ENCODE measurements at places on chromosomes 7 and 10.

GRCh38 chr7:151999424-152000090 lies 25.9 kb upstream of the GALNT11 start:
- DNase-seq: no peak

DNA sequence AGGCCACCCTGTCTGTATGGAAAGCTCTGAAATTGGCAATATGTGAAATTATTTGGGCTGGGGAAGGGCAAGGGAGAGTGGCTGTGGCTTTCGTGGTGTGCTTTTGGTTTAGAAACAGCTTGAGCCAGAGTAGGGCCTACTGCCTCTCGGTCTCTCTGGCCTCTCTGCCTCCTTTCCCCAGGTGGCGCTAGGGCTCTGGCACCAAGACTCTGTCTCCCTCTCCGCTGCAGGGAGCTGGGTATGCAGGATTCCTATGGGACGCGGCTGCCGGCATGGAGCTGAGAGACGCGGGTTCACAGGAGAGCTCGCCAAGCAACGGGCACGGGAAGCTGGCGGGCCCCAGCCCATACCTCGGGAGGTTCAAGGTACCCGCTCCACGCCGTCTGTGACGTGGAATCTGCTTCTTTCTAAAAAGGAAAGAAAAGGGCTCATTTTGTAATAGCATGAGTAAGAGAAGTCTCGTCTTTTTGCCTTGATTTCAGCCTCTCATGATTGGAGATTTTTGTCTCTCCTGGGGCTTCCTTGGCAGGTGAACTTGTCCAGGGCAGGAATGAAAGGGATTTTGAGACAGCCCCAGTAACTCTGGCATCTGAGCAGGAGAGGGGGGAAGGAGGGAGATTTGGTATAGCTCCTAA lies 105.1 kb upstream of the ANLN start:
- DNase-seq: no peak

DNA sequence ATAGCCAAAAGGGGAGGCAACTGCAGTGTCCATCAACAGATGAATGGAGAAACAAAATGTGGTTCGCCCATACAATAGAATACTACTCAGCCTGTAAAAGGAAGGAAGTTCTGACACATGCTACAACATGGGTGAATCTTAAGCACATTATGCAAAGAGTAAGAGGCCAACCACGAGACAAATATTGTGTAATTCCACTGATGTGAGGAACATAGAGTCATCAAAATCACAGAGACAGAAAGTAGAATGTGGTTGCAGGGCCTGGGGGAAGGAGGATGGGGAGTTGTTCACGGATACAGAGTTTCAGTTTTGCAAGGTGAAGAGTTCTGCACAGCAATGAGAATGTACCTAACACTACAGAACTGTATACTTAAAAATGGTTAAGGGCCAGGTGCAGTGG lies 13.7 kb upstream of the C10orf71 start:
- DNase-seq: no peak

- no peak for DNase-seq
These were observed 36.3 kb upstream of the GOLGA7B start for GRCh38 chr10:97813311-97813710.

- no peak for DNase-seq
These were observed at the start of gene ZP3 for GRCh38 chr7:76424413-76425111. ZP3 (plus strand) TSS chr7:76424950; CDS start chr7:76424965, 15 bp downstream.

- DNase-seq: no peak
These were observed 27.4 kb upstream of the ZNF438 start for GRCh38 chr10:31058795-31059703.

- no peak for DNase-seq
These were observed 21.4 kb downstream of the DPCD start for GRCh38 chr10:101609481-101609880.

- DNase-seq: no peak
These were observed 13.0 kb upstream of the HTR5A start for GRCh38 chr7:155057076-155057475.

- no peak for DNase-seq
These were observed 64.0 kb downstream of the NRF1 start for GRCh38 chr7:129675521-129675920.

DNA sequence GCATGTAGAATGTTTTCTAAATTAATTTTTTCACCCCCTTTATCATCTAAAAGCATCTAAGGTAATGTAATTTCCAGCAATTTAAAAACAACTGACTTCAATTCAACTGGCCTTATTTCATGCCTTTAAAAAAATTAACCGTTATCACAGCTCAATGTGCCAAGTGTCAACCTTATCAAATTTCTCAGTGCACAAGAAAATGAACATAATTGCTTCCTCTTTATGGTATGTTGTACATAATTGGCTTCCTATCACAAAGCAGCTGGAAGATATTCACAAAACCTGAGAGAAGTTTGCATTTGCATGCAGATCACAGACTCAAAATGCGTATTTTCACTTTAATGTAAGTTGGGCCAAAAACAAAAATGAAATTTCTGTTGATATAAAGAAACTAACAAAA lies 966.4 kb downstream of the GRM8 start:
- DNase-seq: peak; percentile 40

GRCh38 chr7:86437951-86438450 lies 205.7 kb upstream of the GRM3 start:
- no peak for DNase-seq

GRCh38 chr7:131502810-131503508 lies 53.5 kb downstream of the PODXL start:
- DNase-seq: no peak

DNA sequence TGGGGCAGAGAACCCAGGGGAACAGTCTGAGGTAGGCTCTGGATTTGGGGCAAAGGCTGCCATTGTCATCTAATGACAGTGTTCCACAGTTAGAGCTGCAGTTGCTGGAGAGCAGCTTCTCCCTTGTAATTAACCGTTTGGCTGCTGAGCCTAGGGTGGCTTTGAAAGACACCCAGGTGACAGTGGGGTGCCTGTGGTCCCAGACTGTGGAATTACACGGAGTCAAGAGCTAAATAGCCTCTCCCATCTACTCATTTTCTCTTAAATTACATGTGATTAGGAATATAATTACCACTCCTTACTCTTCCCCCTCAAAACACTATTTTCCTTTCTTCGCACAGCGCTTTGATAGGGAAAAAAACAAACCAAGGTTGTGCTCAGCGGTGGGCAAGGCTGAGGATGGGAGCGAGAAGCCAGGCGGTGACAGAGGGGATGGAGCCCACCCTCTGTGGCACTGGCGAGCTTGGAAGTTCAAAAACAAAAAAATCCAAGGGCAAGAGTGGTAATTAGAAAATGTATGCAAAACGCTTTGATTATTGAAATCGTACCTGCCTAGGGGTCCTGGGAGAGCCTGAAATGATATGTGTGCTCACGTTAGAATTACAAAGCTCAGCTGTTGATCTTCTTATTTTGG lies 44.1 kb downstream of the BAMBI start:
- peak; percentile 63 for DNase-seq

DNA sequence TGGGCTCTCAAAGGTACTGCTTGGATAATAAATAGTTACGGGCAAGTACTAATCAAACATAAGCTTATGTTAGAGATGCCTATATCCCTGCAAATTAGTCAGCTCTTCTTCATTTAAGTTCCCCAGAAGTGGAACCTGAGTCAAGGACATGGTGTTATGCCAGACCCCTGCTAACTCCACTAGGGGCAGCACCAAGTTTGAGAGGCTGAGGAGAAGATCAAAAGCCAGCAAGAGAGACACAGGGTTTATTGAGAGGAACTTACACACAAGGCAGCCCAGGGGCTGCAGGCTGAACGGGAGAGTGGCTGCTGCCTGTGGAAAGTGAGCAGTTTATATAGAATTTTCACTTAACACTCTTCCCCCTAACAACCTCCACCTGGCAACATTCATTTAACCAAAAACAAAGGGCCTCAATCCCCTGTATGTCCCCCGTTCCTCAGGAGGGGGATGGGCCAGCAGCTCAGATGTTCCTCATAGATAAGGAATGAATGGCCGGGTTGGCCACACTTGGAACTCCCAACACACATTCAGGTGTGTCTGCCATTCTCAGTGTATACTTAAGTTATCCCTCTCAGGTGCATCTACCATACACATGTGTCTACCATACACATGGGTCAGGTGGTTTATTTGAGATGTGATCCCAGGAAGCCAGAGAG lies 62.6 kb upstream of the GHITM start:
- no peak for DNase-seq

DNA sequence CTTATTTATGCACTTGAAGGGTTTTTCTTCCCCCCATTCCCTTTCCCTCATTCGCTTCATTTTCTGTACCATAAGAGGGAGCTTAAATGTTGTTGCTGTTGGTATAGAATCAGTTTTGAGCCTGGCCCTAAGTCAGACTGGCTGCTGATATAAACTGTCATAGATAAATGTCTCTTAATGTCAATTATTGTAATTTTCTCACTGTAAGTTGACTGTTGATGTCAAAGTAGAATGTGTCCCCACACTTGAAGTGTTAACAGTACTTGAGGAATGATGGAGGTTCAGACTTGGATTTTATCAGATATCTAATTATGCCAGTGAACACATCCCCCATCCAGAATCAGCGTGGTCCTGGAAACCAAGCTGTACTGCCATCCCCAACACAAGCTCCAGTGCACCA lies 87.8 kb downstream of the PRR15 start:
- no peak for DNase-seq

DNA sequence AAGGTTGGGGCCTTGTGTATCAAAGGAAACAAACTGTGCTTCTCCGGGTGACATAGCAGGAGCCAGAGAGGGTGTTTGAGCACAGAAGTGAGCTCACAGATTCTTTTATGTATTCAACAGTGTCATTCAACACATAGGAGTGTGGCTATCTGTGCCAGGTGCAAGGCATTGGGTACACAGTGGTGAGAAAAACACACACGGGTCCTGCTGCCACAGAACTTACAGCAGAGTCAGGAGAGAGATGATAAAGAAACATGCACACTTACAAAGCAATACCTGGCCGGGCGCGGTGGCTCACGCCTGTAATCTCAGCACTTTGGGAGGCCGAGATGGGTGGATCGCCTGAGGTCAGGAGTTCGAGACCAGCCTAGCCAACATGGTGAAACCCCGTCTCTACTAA lies 16.3 kb upstream of the ECHDC3 start:
- no peak for DNase-seq

- DNase-seq: no peak
These were observed 995.5 kb upstream of the C7orf33 start for GRCh38 chr7:147595042-147595441.

GRCh38 chr7:47698386-47698785 lies 116.5 kb upstream of the TNS3 start:
- no peak for DNase-seq

GRCh38 chr10:112262546-112262945 lies 20.7 kb upstream of the TECTB start:
- DNase-seq: no peak

- DNase-seq: no peak
These were observed 115.7 kb downstream of the TPK1 start for GRCh38 chr7:144720149-144720548.

DNA sequence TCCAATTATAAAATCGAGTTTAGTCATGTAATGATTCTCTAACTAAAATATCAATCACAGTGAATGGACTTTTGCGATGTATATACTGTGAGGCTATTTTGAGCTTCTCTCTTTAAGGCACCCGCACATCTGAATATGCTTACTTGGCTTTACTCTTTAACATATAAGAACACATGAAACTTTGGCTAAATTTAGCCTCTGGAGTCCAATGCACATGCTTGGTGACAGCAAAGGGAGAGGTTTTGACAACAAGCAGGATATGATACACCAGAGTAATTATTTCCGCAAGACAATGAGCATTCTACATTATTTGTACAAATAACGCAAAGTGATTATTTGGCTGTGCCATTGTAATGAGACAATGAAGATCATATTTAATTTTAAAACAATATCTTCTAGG lies 72.4 kb downstream of the ARID5B start:
- DNase-seq: no peak

DNA sequence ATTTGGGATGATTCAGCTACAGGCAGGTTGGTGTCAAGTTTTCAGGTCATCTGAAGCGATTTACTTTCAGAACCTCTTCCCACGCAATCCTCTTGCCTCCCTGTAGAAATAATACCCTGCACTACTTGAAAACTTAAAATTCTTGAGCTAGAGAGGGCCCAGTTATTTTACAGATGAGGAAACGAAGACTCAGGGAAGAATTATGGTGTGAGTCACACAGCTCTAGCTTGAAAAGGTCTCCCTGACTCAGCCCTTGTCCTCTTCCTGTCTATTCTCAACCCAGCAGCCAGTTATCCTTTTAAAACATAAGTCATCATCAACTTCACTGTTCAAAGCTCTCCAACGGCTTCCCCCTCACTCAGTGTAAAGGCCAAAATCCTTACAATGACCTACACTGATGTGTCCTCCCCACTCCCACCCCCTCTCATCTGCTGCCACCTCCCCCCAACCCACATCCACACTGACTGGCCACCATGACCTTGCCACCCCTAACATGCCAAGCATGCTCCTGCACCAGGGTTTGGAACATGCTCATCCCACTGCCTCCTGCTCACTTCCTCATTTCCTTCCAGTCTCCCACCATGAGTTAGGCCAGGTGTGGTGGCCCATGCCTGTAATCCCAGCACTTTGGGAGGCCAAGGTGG lies 3.4 kb downstream of the DNMBP start:
- no peak for DNase-seq

DNA sequence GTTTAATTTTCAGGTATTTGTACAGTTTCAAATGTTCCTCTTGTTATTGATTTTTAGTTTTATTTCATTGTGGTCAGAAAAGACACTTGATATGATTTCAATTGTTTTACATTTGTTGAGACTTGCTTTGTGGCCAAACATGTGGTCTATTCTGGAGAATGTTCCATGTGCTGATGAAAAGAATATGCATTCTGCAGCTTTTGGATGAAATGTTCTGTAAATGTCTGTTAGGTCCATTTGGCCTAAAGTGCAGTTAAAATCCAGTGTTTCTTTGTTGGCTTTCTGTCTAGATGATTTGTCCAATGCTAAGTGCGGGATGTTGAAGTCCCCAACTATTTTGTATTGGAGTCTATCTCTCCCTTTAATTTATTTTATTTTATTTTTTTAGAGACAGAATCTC lies 70.5 kb downstream of the ZNF503 start:
- DNase-seq: no peak

GRCh38 chr7:154871928-154872750 lies 130.8 kb downstream of the PAXIP1 start:
- no peak for DNase-seq

- DNase-seq: peak; percentile 60
These were observed 1.2 kb downstream of the HOXA10 start for GRCh38 chr7:27172823-27173510.

DNA sequence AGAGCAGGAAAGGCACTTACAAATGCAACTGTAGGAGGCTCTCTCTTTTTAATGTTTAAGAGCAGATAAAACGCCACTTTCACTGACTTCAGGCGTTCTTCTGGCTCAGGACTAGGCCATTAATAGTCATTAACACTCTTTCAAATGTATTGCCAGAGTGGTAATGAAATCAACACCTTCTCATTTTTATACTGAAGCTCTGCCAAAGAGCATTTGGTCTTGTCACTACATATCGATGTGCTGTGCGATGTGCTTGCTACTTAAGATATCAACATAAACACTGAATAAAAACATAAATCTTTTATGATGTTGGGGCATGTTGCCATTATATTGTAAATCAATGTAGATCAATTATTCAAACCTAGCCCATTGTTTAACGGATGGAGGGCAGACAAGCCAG lies 634.7 kb downstream of the ARL4A start:
- peak; percentile 58 for DNase-seq

Measured in NCI-H2081 (cell line).